Ascending aorta (tissue), 2 donors: ENCODE measurements at places on chromosomes 7 and 10. TPM values are rescaled to one million over a fixed set of nuclear protein-coding genes. Genes with fewer than 3 reads are reported as not detected.

CAPZA2 gene
- total RNA-seq, result 80.5 TPM

- H3K36me3 ChIP-seq, result no peaks in the 10 kb centered on the region
- DNase-seq, result no peak
- peak overlapping the region; percentile 63 for H3K27ac ChIP-seq
- no peaks in the 10 kb centered on the region for H3K27me3 ChIP-seq
Observed at GRCh38 chr10:59093461-59093860, 83.0 kb upstream of the PHYHIPL start.

DNA sequence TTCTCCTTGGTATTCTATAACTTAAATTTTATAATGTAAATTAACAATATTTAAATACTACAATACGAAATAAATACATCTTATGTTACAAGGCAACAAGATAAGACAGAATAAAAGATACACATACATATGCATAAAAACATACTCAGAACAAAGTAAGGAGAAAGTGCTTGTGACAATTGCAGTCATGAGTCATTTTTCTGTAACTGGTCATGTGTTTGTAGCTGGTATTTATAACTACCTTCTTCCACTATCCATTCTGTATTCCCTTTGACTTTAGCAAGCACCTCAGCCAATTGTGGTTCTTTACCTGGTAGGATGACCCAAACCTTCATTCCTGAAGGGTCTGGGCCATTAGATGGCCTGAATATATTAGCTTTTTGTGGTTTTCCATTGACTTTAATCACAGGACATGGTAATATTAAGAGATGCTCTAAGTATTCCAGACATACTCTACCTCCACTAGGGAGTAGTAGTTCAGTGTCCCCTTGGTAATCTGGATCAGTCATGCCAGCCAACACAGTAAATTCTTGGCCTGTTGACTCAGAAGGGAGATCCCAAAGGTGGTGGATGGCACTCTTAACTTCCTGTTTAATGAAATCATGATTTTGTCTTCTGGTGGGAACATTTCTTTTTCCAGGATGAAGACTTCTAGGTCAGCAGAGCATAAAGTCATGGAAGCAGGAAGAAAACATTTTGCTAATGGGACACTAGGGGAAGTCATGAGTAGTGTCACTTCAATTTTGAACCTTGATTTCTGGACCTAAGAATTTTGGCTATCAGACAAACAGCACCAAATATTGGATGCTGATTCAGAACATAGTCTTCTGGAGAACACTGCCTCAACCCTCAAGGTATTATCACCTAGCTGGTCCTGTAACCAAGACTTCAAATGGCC, 733.7 kb upstream of the IGFBP3 start:
- no peak overlapping the region for H3K27ac ChIP-seq
- no peaks in the 10 kb centered on the region for H3K36me3 ChIP-seq
- no peak overlapping the region for H3K4me3 ChIP-seq
- no peak for DNase-seq

MARCHF5 gene
- 5.5 TPM for total RNA-seq

AS3MT gene
- total RNA-seq, result 1.4 TPM

- no peak overlapping the region for H3K4me3 ChIP-seq
- no peaks in the 10 kb centered on the region for H3K36me3 ChIP-seq
- H3K27me3 ChIP-seq, result no peaks in the 10 kb centered on the region
- H3K4me1 ChIP-seq, result no peaks in the 10 kb centered on the region
- no peak overlapping the region for H3K27ac ChIP-seq
Observed at GRCh38 chr10:78160591-78160990, 126.9 kb downstream of the RPS24 start.

KLF6 gene
- total RNA-seq, result 144 TPM

GRCh38 chr7:116598278-116598677, 73.4 kb downstream of the CAV1 start:
- H3K36me3 ChIP-seq, result no peaks in the 10 kb centered on the region
- no peak overlapping the region for H3K27ac ChIP-seq
- H3K27me3 ChIP-seq, result no peaks in the 10 kb centered on the region
- no peaks in the 10 kb centered on the region for H3K4me1 ChIP-seq
- H3K4me3 ChIP-seq, result no peak overlapping the region
- DNase-seq, result no peak

PDK4 gene
- 227 TPM for total RNA-seq

GRCh38 chr10:6674291-6674690, 94.2 kb upstream of the PRKCQ start:
- H3K4me1 ChIP-seq, result no peaks in the 10 kb centered on the region
- H3K36me3 ChIP-seq, result no peaks in the 10 kb centered on the region
- no peak overlapping the region for H3K27ac ChIP-seq
- H3K27me3 ChIP-seq, result no peaks in the 10 kb centered on the region
